ENCODE measurements at places on chromosomes 2 and 18.
A peak's percentile ranks its signal among the peaks of the same experiment; 100 is the strongest.

DNA sequence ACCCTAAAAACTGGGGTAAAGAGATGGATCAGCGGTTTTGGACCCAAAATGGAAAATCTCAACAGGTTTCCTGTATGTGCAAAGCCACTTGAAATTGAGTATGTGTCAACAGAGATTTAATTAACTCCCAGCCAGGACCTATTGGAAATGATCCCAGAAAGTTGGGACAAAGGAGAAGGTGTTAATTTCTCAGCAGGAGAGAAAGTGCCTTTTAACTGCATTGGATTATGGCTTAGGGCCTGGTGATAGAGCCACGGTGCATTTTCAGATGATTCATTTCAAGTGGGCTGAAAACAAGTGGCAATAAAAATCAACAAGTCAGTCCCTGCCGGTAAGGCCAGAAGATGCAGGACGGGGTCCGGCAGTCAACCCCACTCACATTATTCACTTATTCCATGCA, 80.2 kb upstream of the BCL11A start:
- no peak for DNase-seq

- DNase-seq: peak; percentile 68
Measured at GRCh38 chr2:219287580-219288265, 8.6 kb downstream of the DNAJB2 start.

DNA sequence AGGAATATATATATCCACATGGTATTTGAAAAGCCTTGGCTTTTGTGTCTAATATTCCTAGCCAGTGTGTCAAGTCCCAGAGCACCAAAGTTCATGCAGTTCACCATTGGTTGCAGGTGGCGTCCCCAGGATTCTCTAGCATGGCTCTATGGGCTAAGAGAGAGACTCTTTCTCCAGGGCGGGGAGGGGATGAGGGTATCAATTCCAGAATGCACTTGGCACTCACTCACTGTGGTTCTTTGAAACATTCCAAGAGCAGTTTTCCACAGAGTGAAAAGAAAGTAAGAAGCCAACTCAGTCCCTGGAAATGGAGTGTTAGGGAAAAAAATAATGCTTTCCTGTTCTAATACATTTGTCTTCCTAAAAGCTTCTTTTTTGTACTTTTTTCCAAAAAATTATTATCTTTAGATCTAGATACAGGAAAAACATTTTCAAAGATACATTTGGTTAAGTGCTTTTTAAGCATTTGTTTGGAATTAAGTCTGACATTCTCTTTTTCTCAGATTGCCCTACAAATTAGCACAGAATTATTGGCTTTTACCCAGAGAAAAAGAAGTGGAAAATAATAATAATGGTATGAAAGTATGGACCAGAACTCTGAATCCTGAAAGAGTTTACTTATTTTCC, 239.9 kb downstream of the PAX3 start:
- DNase-seq: no peak

DNA sequence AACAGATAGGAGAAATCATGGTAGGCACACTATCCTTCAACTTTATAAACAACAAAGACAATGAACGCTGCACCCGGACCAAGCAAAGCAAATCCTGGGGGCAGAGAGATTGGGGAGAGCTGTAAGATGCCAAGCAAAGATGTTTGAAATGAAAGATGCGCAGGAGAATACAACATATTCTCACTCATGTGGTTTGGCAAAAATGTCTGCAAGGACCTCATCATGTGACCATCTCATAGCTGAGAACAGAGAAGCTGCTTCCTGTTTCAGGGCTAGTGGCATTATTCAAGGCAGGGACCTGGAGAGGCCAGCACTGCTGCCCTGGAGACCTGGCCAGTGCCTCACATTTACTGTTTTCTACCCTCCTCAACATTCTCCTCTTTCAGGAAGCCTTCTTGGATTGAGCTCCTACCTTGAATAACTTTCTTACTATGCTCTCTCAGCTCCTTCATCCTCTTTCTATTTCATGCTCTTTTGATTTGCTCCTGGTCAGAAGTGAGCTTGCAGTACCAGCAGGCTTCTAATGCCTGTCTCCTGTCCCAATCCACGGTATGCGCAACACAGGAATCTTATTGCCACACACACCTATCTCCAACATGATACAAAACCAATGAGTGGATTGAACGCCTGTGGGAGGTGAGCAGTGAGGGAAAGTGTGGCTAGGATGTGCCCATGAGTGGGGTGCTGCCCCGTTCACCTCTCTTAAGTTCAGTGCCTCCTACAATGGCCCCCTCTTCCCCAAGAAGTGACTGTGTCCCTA, 133.0 kb downstream of the CELF4 start:
- peak; percentile 12 for DNase-seq
